ENCODE measurements at places on chromosomes 3 and 15.

GRCh38 chr3:115644391-115644790, 21.1 kb downstream of the GAP43 start:
- DNase-seq, result no peak

DNA sequence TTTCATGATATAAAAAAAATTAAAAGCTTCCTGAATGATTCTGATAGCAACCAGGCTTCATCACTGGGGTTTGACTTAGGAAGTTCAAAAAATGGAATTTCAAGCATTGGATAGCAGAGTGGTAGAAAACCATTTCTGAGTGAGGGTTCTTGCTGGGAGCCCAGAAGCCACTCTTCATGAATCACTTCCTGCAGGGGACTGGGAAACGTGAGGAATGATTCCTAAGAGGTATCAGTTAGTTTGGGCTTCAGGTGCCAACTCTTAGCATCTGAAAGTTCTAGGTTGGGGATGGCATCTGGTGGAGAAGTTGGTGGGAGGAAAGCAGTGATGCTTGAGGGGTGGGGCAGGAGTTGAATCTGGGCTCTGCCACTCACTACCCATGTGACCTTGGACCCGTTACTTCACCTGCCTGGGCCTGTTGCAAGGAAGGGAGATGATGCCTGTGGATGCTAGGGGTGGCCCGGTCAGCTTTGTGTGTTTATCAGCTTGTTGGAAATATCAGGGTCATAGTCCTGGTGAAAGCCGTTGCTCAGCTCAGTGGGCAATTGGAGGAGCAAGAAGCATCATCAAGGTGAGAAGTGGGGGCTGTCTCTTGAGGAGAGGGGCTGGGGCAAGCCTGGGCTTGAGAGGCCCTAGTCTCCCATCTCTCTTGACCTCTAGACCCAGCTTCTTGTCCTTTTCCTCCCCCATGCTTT, 37.0 kb upstream of the TNFAIP8L3 start:
- DNase-seq, result no peak

- no peak for DNase-seq
Observed at GRCh38 chr3:29693863-29694262, 413.0 kb downstream of the RBMS3 start.

GRCh38 chr15:77002954-77003912, 8.3 kb downstream of the PSTPIP1 start:
- DNase-seq, result peak; percentile 59

DNA sequence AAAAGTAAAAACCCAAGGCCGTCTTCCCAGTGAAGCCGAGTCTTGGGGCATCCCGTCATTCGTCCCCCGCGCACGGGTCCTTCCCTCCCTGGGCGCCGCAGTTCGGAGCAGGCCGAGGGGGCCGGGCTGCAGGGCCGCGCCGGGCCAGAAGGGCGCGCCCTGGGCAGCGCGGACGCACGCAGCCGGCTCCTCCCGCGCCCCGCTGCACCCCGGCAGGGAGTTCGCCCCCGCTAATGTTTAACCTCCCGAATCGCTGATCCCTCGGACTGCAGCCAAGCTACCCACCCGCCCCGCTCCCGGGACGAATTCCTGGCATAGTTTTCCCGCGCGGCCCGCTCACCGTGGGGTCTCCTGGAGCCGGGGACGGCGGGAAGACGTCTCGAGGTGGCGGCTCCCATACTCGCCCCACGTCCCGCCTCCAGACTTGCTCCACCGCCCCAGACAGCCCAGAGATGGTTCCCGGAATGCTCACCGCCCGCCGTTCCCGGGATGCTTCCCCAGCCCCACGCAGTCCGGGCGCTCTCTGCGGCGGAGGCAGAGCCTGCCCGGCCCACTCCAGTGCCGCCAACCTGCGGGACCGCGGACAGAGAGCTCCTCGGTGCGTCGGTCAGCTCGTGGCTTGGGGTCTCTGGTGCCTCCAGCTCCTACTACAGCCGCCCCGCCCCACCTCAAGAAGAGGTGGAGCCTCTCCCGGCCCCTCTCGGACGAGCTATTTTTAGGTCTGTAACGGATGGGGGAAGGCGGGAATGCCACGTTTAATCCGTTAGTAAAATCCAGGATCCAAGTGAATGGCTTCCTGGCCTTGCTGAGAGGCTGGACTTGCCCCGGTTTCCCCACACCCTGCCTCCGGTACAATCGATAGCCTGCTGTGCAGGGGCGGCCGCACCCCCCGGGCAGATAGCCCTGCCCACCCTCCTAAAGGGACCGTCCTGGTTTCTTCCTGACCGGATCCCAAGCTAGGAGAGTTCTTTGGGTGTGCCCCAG, at the start of gene DZIP1L:
TSS of gene DZIP1L (minus strand) at position 621 of the 984 bp plus-strand sequence. CDS start 11,637 bp downstream, outside the sequence.
- no peak for DNase-seq

DNA sequence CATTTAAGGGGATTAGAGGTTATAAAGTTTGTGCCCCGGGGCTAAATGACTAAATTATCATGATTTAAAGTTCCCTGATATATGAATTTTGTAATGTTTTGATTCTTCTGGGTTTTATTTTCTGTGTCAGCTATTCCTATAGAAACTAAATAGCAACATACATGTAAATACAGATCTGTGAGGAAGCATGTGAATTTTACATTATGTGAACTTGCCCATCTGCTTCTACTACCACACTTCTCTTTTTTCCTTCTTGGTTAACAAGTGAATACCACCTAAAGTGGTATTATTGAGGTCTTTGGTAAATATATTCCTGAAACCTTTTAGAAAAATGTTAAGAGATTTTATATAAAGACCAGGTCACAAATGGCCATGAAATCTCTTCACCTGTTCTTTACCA, 29.3 kb downstream of the SLMAP start:
- DNase-seq, result no peak

DNA sequence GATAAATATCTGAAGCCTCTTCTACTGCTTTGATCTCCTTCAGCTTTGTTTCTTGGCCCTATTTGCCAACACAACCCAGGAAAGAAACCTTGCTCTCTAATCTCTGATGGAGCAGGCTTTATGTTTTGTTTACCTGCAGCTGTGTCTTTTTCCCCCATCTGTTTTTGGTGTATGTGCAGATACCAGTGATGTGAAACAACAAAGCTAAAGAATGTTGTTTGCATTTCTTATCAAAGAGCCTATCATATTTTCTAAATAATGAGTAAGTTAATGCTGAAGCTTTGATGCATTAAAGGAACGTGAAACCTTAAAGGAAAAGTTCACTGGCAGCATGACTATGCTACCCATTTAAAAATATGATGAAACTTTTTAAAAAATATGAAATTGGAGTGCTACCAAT, 238.4 kb downstream of the NEK10 start:
- DNase-seq, result no peak

DNA sequence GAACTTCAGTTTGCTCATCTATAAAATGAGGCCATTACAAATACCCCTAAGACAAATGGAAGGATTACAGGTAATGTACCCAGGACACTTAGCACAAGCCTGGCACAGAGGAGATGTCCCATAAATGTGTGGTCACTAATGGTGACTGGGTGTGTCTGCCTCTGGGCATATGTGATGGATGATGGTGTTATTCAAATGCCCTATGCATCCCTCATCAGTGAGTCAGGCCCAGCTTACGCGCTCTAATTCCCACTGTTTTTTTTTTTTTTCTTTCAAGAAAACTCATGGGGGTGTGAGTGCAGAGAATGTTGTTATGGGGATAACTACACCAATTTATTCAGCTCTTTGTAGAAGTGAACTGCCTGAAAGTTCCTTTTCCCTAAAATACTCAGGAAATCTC, 23.6 kb upstream of the KIF23 start:
- no peak for DNase-seq

DNA sequence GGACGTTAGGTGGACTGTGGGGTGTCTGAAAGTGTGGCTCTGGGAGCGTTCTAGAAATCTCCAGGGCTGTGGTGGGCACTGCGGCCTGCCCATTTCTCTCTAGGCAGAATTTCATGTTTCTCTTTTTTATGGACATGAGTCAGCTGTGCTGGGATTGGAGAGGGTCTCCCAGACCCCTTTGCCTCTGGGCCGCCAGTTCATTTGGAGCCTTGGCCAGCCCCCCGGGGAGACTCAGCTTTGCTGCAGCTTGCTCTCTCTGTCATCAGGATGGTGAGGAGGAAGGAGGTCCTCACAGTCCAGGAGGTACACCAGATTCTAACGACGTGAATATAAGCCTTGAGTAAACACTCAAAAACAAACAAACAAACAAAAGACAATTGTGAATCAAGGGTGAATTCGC, 149.6 kb upstream of the RGMA start:
- DNase-seq, result no peak

- DNase-seq, result no peak
Observed at GRCh38 chr3:197183582-197183981, 114.8 kb downstream of the DLG1 start.
